ENCODE measurements at places on chromosomes 7 and 10. TPM values are rescaled to one million over a fixed set of nuclear protein-coding genes. Genes with fewer than 3 reads are reported as not detected.

DNA sequence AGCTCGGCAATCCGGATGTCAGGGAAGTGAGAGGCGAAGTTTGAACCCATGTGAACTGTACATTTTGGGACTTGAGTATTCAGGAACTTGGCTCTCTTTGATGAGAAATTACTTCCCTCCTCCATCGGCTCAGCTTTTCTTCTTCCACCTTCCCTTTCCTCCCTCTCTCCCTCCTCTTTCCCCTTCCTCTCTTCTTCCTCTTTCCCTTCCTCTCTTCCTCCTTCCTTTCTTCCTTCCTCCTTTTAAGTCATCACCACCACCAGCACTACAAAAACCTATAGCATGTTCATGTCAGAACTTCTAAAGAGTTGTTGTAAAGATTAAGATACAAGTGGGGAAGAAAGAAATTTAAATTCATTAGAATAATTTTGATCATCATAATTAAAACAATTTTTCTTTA lies 31.9 kb upstream of the CDHR3 start:
- H3K36me3 ChIP-seq, result no peaks in the 10 kb centered on the region
- DNase-seq, result no peak
- no peaks in the 10 kb centered on the region for H3K4me1 ChIP-seq
- no peaks in the 10 kb centered on the region for H3K27me3 ChIP-seq
- H3K4me3 ChIP-seq, result no peak overlapping the region

Gene HOXA1
- 0.37 TPM for total RNA-seq

DNA sequence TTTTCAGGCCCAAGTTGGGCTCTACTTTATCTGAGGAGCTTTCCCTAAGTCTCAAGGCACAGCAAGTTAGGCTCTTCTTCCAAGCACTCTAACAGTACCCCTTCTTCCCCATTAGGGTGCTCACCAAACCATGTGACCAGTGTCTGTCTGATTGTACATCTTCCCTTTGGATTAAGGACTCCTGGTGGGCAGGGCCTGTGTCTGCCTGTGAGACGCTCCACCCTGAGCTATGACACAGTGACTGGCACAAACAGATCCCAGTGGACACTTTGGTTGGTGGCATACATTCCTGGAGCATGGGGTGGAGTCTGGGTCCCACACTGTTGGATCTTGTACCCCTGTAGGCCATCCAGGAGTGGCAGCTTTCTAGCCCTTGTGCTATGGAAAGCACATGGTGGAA lies 23.8 kb downstream of the PLPP4 start:
- no peak overlapping the region for H3K27ac ChIP-seq
- H3K36me3 ChIP-seq, result no peaks in the 10 kb centered on the region
- no peaks in the 10 kb centered on the region for H3K4me1 ChIP-seq
- DNase-seq, result no peak

GRCh38 chr10:109089779-109090178 lies 833.5 kb downstream of the XPNPEP1 start:
- H3K36me3 ChIP-seq, result no peaks in the 10 kb centered on the region
- no peak for DNase-seq
- H3K27me3 ChIP-seq, result no peaks in the 10 kb centered on the region
- H3K27ac ChIP-seq, result no peak overlapping the region
- no peaks in the 10 kb centered on the region for H3K4me1 ChIP-seq

- H3K27ac ChIP-seq, result peak overlapping the region; percentile 97
- no peaks in the 10 kb centered on the region for H3K4me1 ChIP-seq
- H3K36me3 ChIP-seq, result no peaks in the 10 kb centered on the region
- no peaks in the 10 kb centered on the region for H3K27me3 ChIP-seq
- H3K4me3 ChIP-seq, result peak overlapping the region; percentile 97
- DNase-seq, result peak; percentile 98
These were observed 337 bp upstream of the NT5C3A start for GRCh38 chr7:33062782-33063443.

GRCh38 chr10:71316056-71316785 lies 2.8 kb upstream of the SLC29A3 start:
- H3K36me3 ChIP-seq, result no peaks in the 10 kb centered on the region
- H3K4me1 ChIP-seq, result peaks cover 14% of the 10 kb centered on the region
- DNase-seq, result peak; percentile 48

Measured in lung (tissue), 17 donors.